NCI-H524 treated with DMSO at 0.1 percent for 48 hours (cell line): ENCODE measurements at places on chromosomes 3 and 15.
A peak's percentile ranks its signal among the peaks of the same experiment; 100 is the strongest.

DNA sequence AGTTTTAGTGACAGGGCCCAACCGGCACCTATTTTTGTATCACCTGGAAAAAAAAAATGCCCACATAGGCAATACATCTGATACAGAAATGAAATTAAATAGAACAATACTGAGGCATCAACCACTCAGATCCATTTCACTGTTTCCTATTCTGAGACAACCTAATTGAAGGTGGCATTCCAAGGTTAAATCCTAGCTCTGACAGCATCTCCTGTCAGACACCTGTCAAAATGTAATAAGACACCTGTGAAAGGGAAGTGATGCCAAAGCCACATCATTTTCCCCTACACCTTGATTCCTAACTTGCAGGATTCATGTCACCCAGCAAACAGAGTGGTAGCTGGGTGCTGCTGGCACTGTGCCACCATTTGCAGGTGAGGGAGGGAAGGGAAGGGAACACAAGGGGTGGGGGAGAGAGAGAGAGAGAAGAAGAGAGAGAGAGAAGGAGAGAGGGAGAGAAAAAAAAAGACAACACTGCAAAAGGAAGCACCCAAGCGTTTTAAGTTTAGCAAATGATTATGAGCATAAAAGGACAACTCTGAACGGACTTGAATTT lies 1044.6 kb upstream of the CFAP20DC start:
- DNase-seq = no peak

GRCh38 chr3:100993309-100993708 lies at the start of gene ABI3BP:
Gene ABI3BP, minus strand, starts transcription at chr3:100993421. Its CDS starts 37 bp downstream, at chr3:100993384.
- DNase-seq = no peak

- no peak for DNase-seq
Observed at GRCh38 chr15:81254916-81255290, 58.2 kb downstream of the IL16 start.

DNA sequence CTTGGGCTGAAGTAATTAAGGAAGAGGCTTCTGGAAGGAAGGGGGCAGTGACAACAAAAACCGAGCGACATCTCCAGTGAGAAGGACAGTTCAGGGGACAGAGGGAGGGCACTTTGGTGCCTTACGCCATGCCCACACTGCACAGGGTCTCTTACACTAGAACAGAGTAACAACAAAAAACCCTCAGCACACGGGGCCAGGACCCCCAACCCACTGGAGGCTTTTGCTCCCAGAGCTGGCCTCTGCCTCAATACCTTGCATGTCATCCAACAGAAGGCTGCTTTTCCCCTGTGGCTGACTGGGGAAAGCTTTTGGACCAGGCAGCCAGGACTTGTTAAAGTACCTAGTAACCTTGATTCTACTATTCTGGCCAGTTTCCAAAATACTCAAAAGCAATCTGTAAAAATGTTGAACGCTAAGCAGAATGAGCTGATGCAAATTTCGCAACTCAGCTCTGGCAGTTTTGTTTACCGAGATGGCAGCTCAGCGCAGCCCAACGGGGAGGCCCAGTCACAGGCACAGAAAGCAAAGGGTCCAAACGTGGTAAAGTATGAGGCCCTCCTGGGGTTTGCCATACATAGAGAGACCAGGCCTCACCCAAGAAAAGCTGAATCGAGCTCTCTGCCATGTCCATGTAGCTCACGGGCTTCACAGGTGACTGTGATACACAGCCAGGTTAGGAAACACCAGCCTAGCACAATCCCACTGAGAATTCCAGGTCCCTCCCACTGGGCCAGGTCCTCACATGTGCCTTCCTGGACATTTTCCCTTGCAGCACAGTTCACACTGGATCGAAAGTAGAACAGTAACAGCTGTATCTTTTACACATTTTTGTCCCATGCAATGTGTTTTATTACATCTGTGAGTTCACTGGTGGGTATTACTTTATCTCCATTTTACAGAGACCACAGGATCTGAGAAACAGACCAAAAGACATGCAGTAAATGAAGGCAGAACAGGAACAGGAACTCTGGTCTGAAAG lies 6.0 kb downstream of the CHCHD4 start:
- DNase-seq = no peak

DNA sequence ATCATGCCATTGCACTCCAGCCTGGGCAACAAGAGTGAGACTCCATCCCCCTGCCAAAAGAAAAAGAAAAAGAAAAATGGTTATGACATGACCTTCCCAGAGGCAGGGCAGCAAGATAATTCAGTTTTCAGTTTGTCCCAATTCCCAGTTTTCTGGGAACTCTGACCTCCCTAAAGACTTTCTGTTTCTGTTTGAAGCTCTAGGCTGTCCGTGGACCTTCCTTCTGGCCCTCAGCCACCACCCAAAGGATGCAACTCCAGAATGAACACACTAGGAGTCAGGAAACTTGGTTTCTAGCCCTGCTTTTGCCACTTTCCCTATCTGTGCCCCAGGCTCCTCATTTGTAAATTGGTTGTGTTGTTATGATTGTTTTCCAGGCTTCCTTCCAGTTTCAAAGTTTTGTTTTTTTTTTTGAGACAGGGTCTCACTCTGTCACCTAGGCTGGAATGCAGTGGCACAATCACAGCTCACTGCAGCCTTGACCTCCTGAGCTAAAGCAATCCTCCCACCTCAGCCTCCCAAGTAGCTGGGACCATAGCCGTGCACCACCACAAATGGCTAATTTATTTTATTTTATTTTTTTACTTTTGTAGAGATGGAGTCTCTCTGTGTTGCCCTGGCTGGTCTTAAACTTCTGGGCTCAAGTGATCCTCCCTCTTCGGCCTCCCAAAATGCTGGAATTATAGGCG lies 68.6 kb downstream of the CDC25A start:
- DNase-seq = no peak

DNA sequence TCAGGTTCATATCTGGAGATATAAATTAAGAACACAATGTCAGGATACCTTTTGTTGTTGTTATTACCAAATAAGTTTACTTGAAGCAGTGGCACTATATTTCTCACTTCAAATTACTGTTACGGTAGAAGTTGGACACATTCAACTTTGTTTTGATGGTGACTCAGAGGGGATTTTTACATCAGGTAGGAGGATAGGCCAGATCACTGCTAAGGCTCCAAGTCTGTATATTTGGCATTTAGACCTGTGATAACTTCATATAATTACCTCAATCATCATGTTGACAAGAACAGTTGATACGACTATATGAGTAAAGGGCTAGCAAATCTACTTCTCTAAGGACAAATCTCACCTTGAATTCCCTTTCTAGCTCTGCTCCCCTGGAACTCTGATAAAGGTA lies 15.6 kb downstream of the LZTFL1 start:
- no peak for DNase-seq

DNA sequence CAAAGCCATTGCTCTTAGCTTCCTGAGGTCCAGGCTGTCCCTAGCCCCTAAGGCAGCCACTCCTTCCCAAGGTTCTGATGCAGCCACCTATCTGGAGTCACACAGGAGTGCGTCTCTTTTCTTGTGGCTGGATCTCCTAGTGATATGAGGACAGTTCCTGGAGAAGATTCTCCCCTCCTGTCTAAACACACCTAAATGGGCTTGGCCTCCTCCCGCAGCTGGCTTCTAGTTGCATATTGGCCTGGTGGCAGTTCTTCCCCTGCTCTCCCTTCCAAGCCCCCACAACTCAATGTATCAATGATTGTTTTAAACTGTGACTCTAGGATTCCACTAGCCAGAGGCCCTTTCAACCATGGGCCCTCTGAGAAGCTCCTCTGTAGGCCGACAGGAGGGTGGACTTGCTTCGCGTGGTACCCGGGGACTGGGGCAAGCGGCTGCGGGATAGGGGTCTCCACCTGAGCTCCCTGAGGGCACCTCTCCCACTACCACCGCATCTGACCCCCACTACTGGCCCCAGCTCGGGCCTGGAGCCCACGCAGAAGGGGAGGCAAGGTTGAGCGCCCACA lies 1.4 kb downstream of the ITGA11 start:
- no peak for DNase-seq

GRCh38 chr15:48811325-48811958 lies 573 bp upstream of the CEP152 start:
- no peak for DNase-seq

DNA sequence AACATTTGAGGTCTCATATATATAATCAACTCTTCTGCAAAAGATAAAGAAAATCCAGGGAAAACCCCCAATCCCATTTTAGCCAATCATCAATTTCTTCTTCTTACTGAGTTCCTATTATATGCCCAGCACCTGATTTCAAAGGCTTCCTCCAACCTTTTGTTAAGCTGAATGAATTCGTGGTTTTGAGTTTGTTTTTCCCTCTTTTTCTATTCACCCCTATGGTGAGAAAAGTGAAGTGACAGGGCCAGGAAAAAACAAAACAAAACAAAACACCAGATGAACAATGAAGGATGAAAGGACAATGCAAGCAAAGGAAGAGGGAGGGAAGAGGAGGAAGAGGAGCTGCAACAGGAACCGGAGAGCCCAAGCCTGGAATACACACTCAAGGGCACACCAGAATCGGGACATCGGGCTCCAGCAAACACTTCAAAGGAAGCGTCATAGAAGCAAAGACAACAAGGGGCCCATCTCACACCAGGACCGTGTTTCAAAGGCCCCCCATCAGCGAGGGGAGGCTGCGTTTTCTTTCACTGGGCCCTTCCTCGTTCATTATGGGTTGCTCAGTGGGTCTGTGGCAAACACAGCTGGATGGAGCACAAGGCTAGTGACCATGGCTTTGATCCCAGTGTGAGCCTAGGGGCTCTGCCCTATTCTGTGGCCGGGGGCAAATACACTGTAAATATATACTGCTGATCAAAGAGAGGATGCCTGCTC lies 50.2 kb downstream of the VGLL4 start:
- no peak for DNase-seq

DNA sequence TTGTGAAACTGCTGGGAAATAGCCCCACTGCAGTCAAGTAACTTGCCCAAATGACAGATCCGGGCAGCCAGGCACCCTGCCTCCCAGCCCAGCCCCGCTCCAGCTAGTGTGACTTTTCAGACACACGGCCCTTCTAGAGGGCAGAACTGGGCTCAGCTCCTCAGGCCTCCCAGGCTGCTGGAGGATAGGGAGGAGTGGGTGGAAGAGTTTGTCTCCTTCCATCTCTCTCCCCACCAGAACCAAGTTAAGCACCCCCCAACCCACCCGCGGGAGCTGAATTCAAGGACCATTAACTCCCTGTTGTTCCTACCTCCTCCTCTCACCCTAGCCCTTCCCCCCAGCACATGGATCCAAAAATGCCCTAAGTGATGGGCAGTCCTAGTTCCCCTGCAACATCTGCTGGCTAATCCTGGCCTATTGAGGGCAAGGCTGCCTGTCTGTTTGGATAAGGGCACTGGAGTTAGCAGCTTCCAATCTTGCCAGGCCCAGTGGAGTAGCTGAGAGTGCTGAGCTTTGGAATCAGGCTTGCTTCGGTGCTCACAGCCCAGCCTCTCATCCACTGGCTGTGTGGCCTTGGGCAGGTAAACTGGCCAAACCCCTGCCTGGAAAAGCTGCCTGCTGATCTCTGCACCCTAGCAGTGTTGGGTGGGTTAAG lies 3.1 kb downstream of the CCDC33 start:
- peak; percentile 87 for DNase-seq

- DNase-seq = no peak
Observed at GRCh38 chr15:56832125-56832524, 86.3 kb upstream of the TCF12 start.

DNA sequence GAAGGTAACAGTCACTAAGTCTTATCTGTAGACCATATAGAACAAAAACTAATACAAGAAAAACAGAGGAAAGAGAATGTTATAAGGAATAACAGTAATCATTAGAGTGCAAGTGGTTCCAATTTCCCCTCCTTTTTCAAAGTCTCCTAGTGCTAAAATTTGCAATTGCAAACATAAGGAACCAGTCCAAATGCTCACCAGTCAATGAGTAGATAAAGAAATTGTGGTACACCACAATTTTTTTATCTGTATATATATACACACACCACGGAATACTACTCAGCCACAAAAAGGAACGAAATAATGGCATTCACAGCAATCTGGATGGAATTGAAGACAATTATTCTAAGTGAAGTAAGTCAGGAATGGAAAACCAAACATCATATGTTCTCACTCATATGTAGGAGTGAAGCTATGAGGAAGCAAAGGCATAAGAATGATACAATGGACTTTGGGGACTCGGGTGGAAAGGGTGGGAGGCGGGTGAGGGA lies 38.9 kb upstream of the RSL24D1 start:
- DNase-seq = no peak
